ENCODE measurements at places on chromosomes 1 and 21.

DNA sequence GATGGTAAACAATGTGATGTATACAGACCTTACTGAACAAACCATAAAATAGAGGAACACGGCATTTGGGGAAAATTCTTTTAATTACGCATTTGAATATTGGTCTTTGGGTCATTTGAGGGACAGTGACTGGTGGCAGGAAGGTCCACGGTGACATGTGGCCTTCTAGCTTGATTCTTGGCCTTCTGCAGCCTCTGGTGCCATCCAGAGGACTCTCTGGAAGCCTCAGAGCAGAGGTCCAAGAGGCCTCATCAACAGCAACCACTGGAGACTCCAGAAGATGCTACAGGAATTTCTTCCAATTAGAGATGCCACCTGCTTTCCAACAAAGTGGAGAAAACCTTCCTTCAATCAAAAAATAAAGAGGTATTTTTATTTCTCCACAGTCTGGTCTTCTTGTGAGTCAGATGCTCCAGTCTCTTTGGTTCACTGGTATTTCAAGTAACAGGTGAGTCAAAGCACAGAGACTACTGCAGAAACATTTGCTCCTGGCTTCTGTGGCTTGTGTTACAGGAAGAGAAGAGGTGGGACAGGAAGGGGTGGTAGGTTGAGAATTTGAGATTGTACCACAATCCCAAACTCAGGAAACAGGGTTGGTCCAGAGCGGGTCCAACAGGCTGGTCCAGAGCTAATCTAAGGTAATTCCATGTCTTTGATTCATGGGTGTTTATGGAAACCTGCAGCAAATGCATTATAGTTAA is 2.7 kb upstream of the F5 start:
- H3K4me1 ChIP-seq: peaks cover 6% of the 10 kb centered on the region
- no peak overlapping the region for H3K4me3 ChIP-seq
- no peaks in the 10 kb centered on the region for H3K36me3 ChIP-seq
- H3K27ac ChIP-seq: no peak overlapping the region

GRCh38 chr1:40266786-40267535 is 8.9 kb downstream of the ZMPSTE24 start:
- H3K4me1 ChIP-seq: peaks cover 86% of the 10 kb centered on the region
- no peak for DNase-seq
- peaks cover 25% of the 10 kb centered on the region for H3K36me3 ChIP-seq
- H3K4me3 ChIP-seq: no peak overlapping the region
- peak overlapping the region; percentile 94 for H3K27ac ChIP-seq

GRCh38 chr1:213127074-213127473 is 76.0 kb downstream of the RPS6KC1 start:
- peaks cover 5% of the 10 kb centered on the region for H3K4me1 ChIP-seq
- no peak overlapping the region for H3K27ac ChIP-seq
- H3K27me3 ChIP-seq: no peaks in the 10 kb centered on the region
- DNase-seq: no peak
- H3K36me3 ChIP-seq: no peaks in the 10 kb centered on the region

DNA sequence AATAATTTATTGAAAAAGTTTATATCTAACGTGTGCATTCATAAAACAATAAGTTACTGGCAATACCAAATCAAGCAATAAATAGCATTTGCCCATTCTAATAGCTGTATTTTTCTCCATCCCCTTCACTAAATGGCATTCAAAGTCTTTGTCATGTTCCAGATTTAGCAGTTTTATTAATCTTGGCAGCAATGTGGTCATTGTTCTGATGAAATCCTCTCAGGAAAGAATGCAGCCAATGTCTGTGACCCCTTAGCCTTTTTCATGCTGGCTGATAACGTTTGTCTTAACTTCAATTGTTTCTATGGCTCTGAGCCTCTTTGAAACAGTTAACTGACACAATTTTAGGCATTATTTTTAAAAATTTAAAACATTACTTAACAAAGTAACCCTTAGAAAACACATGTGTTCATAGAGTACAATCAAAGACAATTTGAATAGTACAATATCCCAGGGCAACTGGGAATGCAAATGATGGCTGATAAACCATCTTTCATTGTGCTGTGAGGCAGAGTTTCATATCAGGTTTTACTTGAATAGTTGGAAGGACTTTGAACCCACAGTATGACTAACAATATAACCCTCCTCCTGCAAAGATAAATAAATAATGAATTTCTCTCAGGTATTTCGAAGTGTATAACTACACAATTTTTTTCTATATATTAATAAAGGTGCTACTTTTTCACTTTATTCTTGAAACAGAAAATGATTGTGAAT is 217.5 kb downstream of the LRRIQ3 start:
- no peaks in the 10 kb centered on the region for H3K36me3 ChIP-seq
- H3K27me3 ChIP-seq: no peaks in the 10 kb centered on the region
- no peak overlapping the region for H3K27ac ChIP-seq
- DNase-seq: no peak

DNA sequence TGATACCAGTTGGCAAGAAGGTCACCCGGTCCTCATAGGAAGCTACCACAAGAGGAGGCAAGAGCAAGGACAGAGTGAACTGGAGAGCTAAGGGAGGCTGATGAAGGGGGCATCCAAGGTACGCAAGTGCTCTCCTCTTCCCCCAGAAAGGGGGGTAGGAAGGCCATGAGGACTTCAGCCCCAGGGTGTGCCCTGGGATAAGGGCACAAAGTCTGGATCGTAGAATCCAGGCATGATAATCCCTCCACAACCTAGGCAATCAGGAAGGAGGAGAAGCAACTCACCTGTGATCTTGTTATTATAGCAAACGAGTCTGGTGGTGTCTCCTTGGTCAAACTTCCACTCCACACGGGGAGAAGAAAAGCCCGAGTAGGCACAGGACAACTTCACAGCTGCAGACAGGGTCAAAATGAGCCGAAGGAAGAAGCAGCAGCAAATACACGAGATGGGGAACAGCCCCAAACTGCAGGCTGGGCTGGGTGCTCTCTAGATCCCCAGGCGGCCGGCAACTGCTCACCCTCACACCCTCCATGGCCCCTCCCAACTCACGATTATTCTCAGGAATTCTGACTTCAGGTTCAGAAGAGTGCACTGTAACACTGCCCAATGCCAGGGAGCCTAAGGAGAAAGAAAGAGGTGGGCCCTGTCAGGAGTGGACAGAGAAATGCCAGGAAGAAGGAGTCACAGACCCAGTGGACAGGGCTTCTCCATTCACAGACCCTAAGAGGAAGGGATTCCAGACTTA is 20.0 kb downstream of the F11R start:
- DNase-seq: no peak
- H3K27me3 ChIP-seq: no peaks in the 10 kb centered on the region
- no peaks in the 10 kb centered on the region for H3K4me1 ChIP-seq
- H3K27ac ChIP-seq: no peak overlapping the region

- H3K4me3 ChIP-seq: no peak overlapping the region
- no peak for DNase-seq
- H3K36me3 ChIP-seq: no peaks in the 10 kb centered on the region
- H3K27ac ChIP-seq: no peak overlapping the region
- no peaks in the 10 kb centered on the region for H3K4me1 ChIP-seq
These were observed 333.6 kb upstream of the CAMK1G start for GRCh38 chr1:209249785-209250440.

DNA sequence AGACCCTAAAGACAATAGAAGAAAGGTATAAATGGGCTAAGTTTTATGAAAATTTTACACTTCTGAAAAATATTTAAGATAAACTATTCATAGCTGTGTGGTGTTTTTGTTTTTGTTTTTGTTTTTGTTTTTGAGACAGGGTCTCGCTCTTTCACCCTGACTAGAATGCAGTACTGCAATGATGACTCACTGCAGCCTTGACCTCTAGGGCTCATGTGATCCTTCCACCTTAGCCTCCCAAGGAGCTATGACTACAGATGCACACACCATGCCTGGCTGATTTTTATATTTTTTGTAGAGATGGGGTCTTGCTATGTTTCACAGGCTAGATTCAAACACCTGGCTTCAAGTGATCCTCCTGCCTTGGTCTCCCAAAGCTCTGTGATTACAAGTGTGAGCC is 66.6 kb downstream of the PUM1 start:
- no peak overlapping the region for H3K4me3 ChIP-seq
- no peak overlapping the region for H3K27ac ChIP-seq
- peaks cover 8% of the 10 kb centered on the region for H3K4me1 ChIP-seq
- peaks cover 6% of the 10 kb centered on the region for H3K36me3 ChIP-seq

GRCh38 chr1:84143796-84144565 is at the start of gene PRKACB:
Gene PRKACB, plus strand, starts transcription at chr1:84144271. Its CDS starts 91 bp downstream, at chr1:84144362.
- H3K4me1 ChIP-seq: no peaks in the 10 kb centered on the region
- peak within 1 kb of the TSS; percentile 29 for H3K27ac ChIP-seq
- DNase-seq: no peak
- H3K36me3 ChIP-seq: no peaks in the 10 kb centered on the region
- H3K4me3 ChIP-seq: peak within 1 kb of the TSS; percentile 52
- H3K27me3 ChIP-seq: no peaks in the 10 kb centered on the region

DNA sequence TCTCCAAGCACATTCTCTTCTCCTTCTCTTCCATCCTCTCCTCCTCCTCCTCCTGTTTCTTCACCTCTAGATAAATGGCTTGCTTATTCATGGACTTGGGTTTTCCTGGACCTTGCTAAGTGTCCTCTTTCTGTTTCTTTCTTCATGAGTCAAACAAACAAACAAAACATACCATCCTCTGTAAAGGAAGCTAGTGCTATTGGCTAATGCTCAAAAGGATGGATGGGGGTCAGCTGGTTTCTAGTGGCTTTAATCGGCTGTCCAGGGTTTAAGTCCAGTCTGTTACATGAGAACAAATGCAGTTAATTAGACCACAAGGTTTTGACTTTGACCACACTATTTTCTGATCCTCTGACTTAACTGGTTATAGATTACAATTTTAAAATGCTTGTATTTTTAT is 83.8 kb upstream of the TSPAN2 start:
- no peaks in the 10 kb centered on the region for H3K36me3 ChIP-seq
- H3K4me1 ChIP-seq: no peaks in the 10 kb centered on the region
- no peaks in the 10 kb centered on the region for H3K27me3 ChIP-seq
- DNase-seq: no peak
- no peak overlapping the region for H3K27ac ChIP-seq

- no peaks in the 10 kb centered on the region for H3K36me3 ChIP-seq
- DNase-seq: no peak
- H3K4me1 ChIP-seq: peaks cover 10% of the 10 kb centered on the region
These were observed 4.0 kb downstream of the ARHGEF19 start for GRCh38 chr1:16208270-16208987.

GRCh38 chr1:229086686-229087085 is 184.2 kb upstream of the RAB4A start:
- no peaks in the 10 kb centered on the region for H3K36me3 ChIP-seq
- H3K27me3 ChIP-seq: no peaks in the 10 kb centered on the region

DNA sequence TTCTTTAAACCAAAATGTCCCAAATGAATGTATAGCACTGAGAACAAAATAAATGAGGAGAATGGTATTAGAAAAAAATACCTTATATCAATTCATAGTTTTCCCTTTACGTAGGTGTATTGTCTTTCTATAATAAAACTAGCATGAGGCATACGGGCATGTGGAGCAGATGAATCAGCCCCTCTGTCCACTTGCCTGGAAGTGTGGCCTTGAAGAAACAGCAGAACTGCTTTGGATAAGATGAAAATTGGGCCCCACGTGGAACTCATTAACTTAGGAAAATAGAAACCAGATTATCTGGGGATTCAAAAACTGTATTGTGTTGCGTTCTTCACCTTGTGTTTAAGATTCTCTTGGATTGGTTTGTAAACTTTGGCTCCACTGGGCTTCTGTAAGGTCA is 356.8 kb upstream of the B3GALT2 start:
- no peaks in the 10 kb centered on the region for H3K36me3 ChIP-seq
- H3K4me3 ChIP-seq: no peak overlapping the region
- no peak for DNase-seq
- H3K27ac ChIP-seq: no peak overlapping the region
- H3K4me1 ChIP-seq: no peaks in the 10 kb centered on the region

DNA sequence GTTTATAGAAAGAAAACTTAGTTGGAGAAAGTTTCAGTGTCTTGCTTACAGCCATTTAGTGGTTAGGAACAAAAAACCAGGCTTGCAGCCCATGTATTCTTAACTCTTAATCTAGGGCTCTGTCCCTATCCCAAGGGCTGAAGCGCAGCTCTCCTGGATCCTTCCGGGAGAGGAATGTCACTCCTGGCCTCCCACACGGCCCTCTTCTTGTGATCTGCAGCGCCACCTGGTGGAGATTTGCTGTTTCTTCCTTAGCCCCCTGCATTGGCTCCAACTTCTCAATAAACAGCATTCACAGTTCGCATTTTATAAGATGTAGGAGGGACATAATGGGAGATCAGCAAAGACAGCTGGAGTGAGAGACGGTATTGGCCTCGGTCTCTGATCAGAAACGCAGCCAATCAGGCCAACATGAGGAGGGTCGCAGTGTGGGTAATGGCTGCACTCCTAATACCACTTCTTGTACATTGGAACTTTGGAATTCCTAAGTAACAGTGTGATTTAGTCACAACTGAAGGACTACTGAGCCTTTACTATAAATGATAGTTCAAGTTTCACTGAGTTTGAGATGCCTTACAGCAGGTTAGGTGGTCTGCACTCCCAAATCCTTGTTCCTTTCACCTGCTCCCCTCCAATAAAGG is 283.4 kb downstream of the ASTN1 start:
- no peak overlapping the region for H3K4me3 ChIP-seq
- H3K27me3 ChIP-seq: no peaks in the 10 kb centered on the region
- peak; percentile 14 for DNase-seq
- H3K27ac ChIP-seq: no peak overlapping the region

- DNase-seq: no peak
- H3K27me3 ChIP-seq: no peaks in the 10 kb centered on the region
- H3K27ac ChIP-seq: no peak overlapping the region
- H3K4me3 ChIP-seq: no peak overlapping the region
- peaks cover 3% of the 10 kb centered on the region for H3K4me1 ChIP-seq
- no peaks in the 10 kb centered on the region for H3K36me3 ChIP-seq
These were observed 11.9 kb downstream of the XPR1 start for GRCh38 chr1:180643693-180644092.

- H3K27ac ChIP-seq: peak overlapping the region; percentile 77
- DNase-seq: peak; percentile 39
- H3K4me1 ChIP-seq: peaks cover 14% of the 10 kb centered on the region
- H3K27me3 ChIP-seq: no peaks in the 10 kb centered on the region
- peaks cover 16% of the 10 kb centered on the region for H3K36me3 ChIP-seq
These were observed 710 bp upstream of the HYI start for GRCh38 chr1:43454270-43455011.

DNA sequence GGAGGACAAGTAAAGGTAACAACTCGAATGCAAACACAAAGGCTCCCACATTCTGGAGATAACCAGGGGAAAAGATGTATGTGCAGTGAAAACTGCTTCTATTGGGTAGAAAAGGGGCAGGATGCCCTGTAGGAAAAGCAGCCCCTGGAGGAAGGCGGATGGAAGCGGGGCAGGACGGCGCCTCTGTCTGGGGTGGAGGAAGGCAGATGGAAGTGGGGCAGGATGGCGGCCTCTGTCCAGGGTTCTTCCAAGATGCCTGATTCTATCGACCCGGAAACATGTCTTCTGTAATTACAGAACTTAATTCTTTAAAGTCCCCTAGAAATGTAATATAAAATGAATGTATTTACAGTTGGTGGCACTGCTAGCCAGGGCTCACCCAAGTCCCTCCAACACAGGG is 24.0 kb upstream of the LRRC47 start:
- no peak for DNase-seq
- H3K4me1 ChIP-seq: no peaks in the 10 kb centered on the region
- H3K36me3 ChIP-seq: peaks cover 40% of the 10 kb centered on the region
- no peak overlapping the region for H3K27ac ChIP-seq

GRCh38 chr1:54888080-54888733 is 1.2 kb upstream of the DHCR24 start:
- no peak for DNase-seq
- H3K4me3 ChIP-seq: no peak overlapping the region
- no peaks in the 10 kb centered on the region for H3K27me3 ChIP-seq
- H3K36me3 ChIP-seq: no peaks in the 10 kb centered on the region
- H3K4me1 ChIP-seq: no peaks in the 10 kb centered on the region
